CD4-positive, alpha-beta T cell treated with Interleukin-12 subunit alpha and Interleukin-12 subunit beta, for 1 hour (primary cell): ENCODE measurements at places on chromosomes 2 and 18.

GRCh38 chr18:49815927-49816326 is 2.6 kb upstream of the ACAA2 start:
- DNase-seq: no peak

DNA sequence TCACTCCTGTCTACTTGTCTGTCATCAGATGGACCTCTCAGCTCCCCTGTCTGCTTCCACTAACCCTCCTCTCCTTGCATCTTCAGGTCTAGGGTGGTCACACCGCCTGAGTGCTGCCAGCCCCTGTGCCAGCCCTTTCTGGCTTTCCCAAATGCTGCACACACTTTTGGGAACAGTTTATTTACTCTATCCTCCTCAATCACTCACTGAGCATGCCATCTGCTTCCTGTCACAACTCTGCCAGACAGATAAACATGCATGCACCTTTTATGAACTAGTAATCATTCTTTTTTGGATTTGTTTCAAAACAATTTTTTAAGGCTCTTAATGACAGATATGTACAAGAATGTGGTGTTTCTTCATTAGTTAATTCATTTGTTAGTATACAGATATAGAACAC is 56.3 kb upstream of the CCDC195 start:
- no peak for DNase-seq

DNA sequence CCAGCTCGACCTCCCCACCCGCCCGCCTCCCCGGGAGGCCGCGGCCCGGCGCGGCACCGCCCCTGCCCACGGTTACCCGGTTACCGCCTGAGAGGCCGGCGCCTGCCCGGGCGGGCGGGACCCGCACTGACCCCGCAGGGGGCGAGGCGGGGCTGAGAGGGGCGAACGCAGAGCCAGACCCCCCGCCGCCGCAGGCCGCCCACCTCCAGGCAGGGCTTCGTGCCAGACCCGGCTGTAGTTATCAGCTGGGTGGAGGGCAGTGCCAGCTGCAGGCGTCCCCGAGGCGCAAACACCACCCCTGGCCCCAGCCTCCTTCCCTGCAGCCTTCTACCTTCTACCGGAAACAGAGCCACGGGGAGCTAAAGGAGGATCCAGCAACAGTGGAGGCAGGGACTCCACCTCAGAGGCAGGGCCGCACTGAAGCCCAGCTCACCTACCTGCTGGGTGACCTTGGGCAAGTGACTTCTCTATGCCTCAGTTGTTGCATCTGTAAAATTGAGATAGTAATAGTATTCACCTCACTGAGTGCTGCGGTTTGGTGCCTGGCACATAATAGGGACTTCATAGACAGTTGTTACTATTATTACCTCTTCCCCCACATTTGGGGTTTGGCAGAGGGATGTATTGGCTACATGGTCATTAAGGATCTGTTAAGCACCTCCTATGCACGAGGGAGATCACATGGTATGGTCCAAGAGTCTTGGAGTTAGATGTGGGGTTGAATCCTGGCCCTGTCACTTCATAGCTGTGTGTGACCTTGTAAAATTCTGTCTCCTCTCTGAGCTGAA is 231.6 kb upstream of the SMAD2 start:
- DNase-seq: no peak

DNA sequence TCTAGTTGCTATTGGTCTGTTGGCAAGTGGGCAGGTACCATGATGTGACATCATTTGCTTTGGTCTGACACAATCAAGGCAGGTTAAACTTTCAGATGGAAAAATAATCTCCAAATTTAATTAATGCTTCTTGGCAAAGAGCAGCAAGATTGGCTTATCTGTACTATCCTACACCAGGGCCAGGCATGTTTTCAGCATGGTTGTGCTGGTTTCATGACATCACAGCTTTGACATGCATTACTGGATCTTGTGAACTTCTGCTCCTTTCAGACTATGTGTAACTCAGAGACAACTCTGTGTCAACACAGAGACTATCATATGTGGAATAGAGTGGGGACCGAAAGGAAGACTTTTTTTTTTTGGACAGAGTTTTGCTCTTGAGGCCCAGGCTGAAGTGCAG is 520.5 kb downstream of the TDRD15 start:
- no peak for DNase-seq

- no peak for DNase-seq
Observed at GRCh38 chr2:80105015-80105640, 199.4 kb downstream of the LRRTM1 start.

DNA sequence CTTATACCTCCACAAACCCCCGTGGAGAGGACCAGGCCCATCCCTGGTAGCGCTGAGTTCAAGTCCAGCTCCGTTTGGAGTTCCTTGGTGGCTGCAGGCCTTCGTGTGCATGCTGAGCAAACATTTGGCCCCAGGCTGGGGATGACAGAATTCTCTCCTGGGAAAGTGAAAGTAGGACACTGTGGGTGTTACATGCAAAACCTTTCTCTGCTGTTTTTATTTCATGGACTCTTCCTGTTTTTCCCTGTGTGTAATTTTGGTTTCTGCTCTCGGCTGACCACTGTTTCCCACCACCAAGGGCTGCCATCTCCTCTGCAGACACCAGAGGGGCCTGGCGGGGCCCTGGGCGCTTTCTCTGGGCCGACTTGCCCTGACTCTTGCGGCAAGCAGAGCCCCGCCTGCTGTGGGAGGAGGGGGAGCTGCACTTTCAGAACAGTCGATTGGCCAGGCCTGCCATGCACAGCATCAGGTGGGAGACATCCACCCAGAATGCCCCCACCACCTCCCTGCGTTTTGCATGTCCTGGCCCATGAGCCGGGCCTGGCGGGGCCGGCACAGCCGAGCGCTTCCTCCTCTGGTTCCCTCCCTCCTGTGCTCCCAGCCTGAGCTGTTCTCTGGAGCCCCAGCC is 102.4 kb downstream of the CABLES1 start:
- peak; percentile 36 for DNase-seq
